ENCODE measurements at places on chromosomes 6 and 20. TPM values are rescaled to one million over a fixed set of nuclear protein-coding genes. Genes with fewer than 3 reads are reported as not detected.

DNA sequence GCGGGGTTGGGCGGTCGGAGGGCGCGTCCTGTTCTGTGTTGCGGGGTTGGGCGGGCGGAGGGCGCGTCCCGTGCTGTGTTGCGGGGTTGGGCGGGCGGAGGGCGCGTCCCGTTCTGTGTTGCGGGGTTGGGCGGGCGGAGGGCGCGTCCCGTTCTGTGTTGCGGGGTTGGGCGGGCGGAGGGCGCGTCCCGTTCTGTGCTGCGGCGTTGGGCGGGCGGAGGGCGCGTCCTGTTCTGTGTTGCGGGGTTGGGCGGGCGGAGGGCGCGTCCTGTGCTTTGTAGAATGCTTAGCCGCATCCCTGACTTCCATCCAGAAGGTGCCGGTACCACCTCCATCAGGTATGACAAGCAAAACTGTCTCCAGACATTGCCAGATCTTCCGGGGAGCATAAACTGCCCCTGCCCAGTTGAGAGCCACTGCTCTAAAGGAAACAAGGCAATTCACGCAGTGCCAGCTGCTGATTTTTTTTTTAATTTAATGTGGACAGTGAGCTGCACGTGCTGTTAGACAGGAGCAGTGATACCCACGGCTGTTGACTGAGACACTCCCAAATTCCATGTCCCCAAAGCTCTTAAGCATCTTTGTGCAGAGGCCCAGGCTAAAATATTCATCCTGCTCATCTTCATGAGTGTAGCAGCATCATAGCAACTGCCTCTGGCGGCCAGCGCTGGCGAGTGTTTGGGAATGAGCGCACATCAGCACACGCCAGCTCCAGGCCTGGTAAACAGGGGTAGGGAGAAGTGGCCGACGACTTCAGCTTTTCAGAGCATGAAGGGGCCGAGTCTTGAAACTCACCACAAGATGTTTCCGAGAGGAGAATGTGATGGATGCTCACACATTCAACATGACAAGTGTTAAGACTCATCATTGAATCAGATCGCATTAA, 284.4 kb upstream of the CDH4 start:
- DNase-seq, result no peak

GRCh38 chr6:103081876-103082630, 1688.5 kb downstream of the GRIK2 start:
- no peak for DNase-seq

GRCh38 chr6:134436281-134436815, 118.4 kb upstream of the SGK1 start:
- DNase-seq, result no peak

DNA sequence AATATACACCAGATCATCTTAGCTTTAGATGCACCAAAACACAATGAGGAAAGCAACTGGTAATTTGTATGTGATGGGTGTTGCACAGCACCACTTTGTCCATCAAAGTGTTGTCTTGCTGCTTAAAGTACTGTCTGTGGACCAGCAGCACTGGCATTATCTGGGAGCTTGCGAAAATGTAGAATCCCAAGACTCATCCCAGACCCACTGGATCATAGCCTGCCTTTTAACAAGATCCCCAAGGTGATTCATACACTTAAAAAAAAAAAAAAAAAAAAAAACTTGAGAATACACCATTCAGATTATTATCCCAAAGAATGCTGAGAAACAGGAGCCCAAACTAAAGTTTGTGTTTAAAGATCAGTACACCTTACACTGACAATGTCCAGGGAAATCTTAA, 123.4 kb downstream of the TASP1 start:
- no peak for DNase-seq

- DNase-seq, result no peak
Measured at GRCh38 chr6:81774542-81774941, 22.1 kb upstream of the TENT5A start.

DNA sequence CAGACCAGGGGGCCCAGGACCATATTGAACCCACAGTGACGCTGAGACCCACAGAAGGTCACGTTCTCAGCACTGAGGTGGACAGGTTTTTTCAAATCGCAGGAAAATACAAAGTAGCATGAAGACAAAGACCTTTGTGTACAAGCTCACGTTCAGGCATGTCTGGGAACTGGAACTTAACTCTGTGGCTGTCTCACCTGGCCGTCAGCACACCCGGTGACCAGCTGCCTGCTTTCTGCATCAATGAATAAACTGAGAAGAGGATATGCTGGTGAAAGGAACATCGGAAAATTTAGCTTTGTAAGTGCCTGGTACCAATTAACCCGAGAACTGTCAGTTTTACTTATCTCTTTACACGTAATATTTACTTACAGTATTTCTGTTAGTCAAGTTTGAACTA, 36.5 kb downstream of the WDR27 start:
- no peak for DNase-seq

DNA sequence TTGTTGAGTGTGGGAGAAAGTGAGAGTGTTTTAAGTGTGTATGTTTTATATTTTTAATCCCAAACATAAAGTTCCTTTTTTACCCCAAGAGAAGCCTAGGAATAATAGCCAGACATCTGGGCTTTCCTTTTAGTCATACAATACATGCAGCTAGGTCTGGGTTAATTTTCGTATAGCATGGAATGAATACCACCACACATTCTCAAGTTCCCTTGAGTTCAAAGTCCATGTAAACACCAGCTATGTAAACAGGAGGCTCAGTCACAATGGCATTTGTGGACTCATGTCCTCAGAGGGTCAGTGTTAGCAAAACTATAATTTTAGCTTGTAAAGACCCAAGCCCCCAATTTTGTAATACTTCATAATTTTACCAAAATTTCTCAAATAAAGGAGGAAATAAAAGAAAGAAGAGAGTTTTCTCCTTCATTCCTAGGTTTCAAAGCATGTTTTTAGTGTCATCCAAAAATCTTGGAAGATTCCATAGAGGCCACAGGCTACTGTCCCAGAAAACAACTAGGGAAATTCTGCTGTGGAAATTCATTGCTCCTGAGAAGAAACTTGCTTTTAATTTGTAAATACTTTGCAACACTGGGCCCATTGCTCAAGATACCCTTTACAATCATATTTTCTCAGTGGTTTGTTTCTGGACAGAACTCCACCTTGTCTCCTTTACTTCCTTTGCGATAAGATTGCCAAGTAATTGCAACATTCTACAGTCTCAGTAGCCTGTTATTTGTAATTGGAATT, 671.2 kb downstream of the COL12A1 start:
- no peak for DNase-seq

- DNase-seq, result no peak
Measured at GRCh38 chr6:14784596-14785492, 461.0 kb upstream of the JARID2 start.

- no peak for DNase-seq
Measured at GRCh38 chr20:33814238-33814712, 3.1 kb downstream of the CHMP4B start.

The ATP6V1G2 gene
- 4.6 TPM for polyA plus RNA-seq

The LY6G6C gene
- 0.28 TPM for polyA plus RNA-seq

The ADGRF1 gene
- 0.30 TPM for polyA plus RNA-seq

Measured in muscle of arm (tissue), 14 donors.